Gastrocnemius medialis (tissue), 4 donors: ENCODE measurements at places on chromosomes 13 and 19. TPM values are rescaled to one million over a fixed set of nuclear protein-coding genes. Genes with fewer than 3 reads are reported as not detected.

- H3K27ac ChIP-seq: no peak overlapping the region
- H3K36me3 ChIP-seq: no peaks in the 10 kb centered on the region
- no peaks in the 10 kb centered on the region for H3K27me3 ChIP-seq
- no peaks in the 10 kb centered on the region for H3K4me1 ChIP-seq
These were observed 419.4 kb downstream of the UQCRFS1 start for GRCh38 chr19:28793391-28794168.

ADGRE2 gene
- total RNA-seq: 0.40 TPM

GRCh38 chr13:47508527-47509228 is 492.4 kb downstream of the SUCLA2 start:
- no peaks in the 10 kb centered on the region for H3K27me3 ChIP-seq
- no peaks in the 10 kb centered on the region for H3K36me3 ChIP-seq
- H3K4me3 ChIP-seq: no peak overlapping the region
- H3K4me1 ChIP-seq: no peaks in the 10 kb centered on the region
- DNase-seq: no peak
- no peak overlapping the region for H3K27ac ChIP-seq

- no peak overlapping the region for H3K4me3 ChIP-seq
- H3K27me3 ChIP-seq: no peaks in the 10 kb centered on the region
- peaks cover 9% of the 10 kb centered on the region for H3K36me3 ChIP-seq
- no peaks in the 10 kb centered on the region for H3K4me1 ChIP-seq
- H3K27ac ChIP-seq: no peak overlapping the region
- DNase-seq: no peak
These were observed 106.1 kb downstream of the RGCC start for GRCh38 chr13:41563341-41563983.
